ENCODE measurements at places on chromosomes 1 and 21.
A peak's percentile ranks its signal among the peaks of the same experiment; 100 is the strongest.

DNA sequence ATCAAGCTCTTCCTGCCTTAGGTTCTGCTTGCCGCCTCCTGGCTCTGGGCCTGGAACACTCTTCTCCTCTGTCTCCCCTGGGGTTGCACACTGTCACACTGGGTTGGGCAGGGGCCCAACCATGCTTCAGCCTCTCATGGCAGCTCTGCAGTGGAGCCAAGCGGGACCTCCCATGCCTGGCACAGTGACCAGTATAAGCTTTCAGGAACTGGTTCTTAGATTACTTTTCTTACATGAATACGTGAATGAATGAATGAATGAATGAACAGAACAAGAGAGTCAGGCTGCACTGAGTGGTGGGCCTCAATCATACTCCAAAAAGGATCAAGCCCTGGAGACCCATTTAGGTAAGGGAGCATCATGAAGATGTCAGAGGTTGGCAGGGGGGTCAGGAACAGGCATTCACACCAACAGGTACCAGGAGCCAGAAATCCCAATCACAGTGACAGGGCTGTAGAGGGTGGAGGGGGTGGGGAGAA lies 30.8 kb upstream of the TMEM125 start:
- no peak for DNase-seq

GRCh38 chr1:175441791-175442190 lies 249.2 kb upstream of the KIAA0040 start:
- no peak for DNase-seq

- DNase-seq: peak; percentile 34
These were observed 77.8 kb downstream of the ALPL start for GRCh38 chr1:21586846-21587601.

DNA sequence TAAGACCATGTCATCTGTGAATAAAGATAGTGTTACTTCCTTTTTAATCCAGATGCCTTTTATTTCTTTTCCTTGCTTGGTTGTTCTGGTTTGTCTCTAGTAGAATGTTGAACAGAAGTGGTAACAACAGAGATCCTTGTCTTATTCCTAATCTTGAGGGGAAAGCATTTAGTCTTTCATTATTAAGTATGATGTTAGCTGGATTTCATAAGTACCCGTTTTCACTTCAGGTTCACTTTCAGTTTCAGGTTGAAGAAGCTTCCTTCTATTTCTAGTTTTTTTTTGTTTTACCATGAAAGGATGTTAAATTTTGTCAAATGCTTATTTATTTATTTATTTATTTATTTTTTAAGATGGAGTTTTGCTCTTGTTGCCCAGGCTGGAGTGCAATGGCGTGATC lies 22.3 kb upstream of the AGPAT3 start:
- DNase-seq: peak; percentile 58

DNA sequence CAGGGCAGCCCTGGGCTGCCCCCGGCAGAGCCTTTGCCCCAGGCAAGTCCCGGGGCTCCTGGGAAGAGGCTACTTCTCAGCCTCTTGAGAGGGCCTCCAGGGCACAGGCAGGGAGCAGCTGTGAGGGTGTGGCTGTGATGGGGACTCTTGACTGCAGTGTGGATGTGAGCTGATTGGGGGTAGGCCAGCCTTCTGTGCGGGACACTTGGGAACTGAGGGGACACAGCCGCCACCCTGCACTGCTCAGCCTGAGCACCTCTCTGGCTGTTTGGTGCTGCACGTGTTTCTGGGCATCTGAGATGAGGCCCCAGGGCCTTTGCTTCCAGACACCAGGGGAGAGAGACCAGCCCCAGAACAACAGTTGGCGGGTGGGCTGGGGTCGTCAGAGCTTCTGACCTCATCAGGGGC lies 62.1 kb downstream of the SKI start:
- DNase-seq: no peak

DNA sequence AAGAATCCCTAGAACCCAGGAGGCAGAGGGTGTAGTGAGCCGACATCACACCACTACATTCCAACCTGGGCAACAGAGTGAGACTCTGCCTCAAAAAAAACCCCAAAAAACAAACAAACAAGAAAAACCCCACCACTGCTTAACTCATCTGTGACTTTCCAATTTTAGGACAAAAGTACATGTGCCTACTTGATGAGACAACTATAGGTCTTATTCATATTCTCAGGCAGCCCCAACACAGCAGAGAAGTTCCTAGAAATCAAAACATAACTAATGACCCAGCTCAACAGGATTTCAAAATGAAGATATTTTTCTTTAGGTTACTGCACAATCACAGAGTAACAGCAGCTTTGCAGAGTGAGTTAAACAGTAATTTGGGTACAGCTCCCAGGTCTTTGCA lies 26.4 kb downstream of the TIAM1 start:
- DNase-seq: no peak

GRCh38 chr1:220943319-220943996 lies 64.2 kb downstream of the HLX start:
- no peak for DNase-seq

Data from inflammatory macrophage (primary cell).